ENCODE measurements at places on chromosomes 7 and 10.

GRCh38 chr7:74272305-74273038 lies 16.7 kb upstream of the CLIP2 start:
- DNase-seq, result peak; percentile 77

DNA sequence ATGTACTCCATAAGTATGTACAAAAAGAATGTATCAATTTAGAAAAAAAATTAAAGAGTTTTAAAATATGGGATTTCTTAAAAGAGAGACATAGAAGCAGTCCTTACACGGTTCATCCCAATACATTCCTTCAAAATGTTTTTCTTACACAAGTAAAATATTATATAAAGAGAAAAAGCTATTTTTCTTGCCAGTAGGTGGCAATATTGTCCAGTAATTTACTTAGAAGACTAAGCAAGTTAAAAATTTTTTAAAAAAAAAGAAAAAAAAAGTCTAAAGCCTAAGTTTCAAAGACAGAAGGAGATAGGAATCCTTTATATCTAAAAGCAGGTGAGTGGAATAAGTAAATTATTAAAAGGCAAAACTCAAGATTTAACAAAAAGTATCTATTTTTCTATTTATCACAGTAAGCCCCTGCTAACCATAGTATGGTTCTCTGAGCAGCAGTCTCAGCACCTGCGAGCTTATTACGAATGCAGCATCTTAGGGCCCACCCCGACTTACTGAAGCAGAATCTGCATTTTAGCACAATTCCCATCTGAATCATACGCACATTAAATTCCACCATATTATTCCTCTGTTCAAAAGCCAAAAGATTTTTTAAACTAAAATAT lies 240.6 kb downstream of the DGKI start:
- DNase-seq, result no peak

- DNase-seq, result no peak
Measured at GRCh38 chr7:26618898-26619297, 245.5 kb downstream of the SKAP2 start.

GRCh38 chr10:75806186-75806585 lies 374.8 kb downstream of the LRMDA start:
- no peak for DNase-seq

- DNase-seq, result no peak
Measured at GRCh38 chr10:109721453-109722064, 201.8 kb downstream of the XPNPEP1 start.

GRCh38 chr10:93598157-93598556 lies 2.9 kb downstream of the RBP4 start:
- no peak for DNase-seq

- DNase-seq, result peak; percentile 87
Measured at GRCh38 chr7:1458683-1459511, at the start of gene MICALL2. Gene MICALL2 (minus strand): TSS chr7:1459470. CDS start chr7:1459326, 144 bp downstream.

GRCh38 chr10:72174297-72174662 lies 41.5 kb upstream of the ANAPC16 start:
- no peak for DNase-seq

DNA sequence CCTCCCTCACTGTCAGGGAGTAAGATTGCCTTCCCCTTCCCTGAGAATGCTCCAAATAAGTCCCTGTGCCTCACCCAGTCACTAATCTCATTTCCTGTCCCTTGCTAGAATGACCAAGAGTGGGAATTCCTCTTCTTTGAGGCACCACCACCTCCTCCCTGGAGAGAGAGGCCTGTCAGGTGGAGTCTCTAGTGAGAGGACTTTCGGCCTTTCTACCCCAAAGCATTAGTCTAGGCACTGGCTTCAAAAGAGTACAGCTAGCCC lies 145.0 kb downstream of the PTPN20 start:
- no peak for DNase-seq

DNA sequence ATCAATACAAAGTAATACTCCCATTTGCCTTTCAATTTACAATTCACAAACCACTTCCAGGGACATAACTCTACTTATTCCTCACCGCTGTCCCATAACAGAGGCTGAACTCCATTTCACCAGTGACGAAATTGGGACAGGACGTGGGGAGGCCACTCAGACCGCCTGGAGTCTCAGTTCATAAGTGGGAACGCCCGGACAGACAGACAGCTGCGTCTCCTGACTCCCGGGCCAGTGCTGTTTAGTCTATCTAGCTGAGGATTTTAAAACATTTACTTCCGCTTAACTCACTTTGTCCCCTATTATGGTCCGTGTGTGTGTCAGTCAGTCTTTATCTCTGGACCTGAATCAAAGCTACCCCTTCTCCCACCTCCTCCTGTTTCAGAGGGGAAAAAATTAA lies 67.4 kb upstream of the ZNF438 start:
- no peak for DNase-seq

GRCh38 chr10:86678999-86679792 lies 10.9 kb downstream of the LDB3 start:
- DNase-seq, result no peak

GRCh38 chr7:28505014-28505413 lies 92.7 kb downstream of the CREB5 start:
- DNase-seq, result no peak

DNA sequence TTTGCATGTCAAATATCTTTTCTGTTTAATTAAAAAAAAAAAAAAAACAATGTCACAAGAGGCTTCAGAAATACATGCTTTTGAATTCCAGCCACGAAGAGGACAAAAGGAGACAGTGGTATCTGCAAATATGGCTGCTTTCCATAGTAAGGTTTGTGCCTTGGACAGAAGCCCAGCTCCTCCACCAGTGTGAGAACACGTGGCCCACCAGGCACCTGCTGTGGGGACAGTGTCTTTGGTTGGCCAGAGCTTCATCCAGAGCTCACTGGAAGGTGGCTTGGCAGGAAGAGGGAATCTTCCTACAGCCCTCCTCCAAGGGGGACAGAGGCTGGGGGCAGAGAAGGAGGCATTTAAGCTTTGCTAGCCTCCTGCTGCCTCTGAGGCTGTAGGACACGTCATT lies 144.6 kb downstream of the GLCCI1 start:
- DNase-seq, result no peak

DNA sequence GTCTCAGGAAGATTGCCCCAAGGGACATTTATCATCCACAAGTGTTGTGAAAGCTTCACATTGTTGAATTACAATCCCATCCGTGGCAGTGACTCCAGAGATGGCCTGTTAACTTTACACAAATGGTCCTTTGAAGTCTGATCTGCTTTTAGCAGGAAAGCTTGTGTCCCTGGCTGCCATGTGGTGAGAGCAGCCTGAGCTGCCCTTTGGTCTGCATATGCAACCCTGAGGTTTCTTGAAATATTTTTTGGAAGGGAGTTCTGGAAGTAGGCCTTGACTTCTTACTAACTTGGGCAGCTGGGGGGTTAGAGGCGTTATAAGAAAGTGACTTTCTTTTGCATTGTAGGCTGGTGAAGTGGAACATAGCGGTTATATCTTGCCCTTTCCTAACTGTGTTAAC lies 41.3 kb upstream of the FAM180A start:
- no peak for DNase-seq

GRCh38 chr7:95980167-95980566 lies 207.8 kb downstream of the DYNC1I1 start:
- no peak for DNase-seq
